Skeletal muscle cell (primary cell): ENCODE measurements at places on chromosomes 5 and 9.

DNA sequence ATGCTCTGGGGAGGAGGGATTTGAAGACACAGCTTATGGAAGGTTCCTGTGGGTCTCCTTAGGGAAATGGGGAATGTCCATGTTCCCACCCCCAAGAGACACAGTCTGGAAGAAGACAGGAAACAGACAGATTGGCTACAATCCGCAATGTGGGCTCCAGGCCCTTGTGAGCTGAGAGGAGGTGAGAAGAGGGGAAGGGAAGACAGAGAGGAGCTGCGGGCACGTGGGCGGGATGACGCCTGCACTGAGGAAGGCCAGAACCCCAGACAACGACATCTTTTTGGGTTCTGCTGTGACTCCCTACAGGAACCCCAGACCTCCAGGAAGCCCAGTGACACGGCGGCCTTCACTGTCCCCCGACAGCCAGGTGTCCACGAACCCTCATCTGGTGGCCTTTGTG, 29.9 kb upstream of the NKD2 start:
- no peak for DNase-seq

GRCh38 chr5:108925073-108925472, 177.4 kb downstream of the FER start:
- no peak for DNase-seq

- DNase-seq, result no peak
These were observed 77.5 kb upstream of the IFNE start for GRCh38 chr9:21559402-21560280.

DNA sequence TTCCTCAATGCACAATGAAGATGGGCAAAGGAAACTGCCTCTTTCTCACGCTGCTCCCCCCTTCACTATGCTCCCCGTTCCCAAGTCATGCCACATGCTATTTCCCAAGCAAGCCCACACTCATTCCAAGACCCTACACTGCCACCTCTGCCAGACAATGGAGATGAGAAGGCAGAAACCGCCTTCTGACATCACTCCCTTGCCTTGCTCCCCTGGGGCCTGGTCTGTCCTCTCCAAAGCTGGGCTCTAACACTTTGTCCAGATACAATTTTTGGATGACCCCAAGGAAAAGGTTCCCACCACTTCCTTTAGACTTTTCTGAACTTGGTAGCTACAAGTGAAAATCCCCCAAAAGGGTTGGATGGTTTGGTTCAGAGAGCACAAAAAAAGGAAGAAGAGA, 7.2 kb upstream of the ADRA1B start:
- no peak for DNase-seq

DNA sequence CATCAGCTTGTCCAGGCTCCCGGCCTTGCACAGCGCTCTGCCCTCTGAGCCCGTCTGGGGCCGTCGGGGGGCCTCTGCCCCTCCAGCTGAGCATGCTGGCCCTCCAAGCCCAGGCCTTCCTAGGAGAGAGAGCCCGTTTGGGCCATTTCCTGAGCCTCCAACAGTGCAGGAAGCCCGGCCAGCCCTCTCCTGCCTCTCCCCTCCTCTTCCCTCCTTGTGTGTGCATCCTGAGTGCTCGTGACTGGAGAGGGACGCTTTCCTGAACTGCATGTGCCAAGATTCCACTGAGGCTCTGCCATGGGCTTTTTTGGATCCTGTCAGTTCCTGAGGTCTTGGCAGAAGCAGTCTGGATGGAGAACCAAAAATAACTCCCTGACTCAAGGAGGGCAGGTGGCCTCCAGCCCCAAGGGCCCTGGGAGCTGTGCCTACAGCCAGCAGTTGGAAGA, 15.6 kb downstream of the OLFM1 start:
- no peak for DNase-seq

DNA sequence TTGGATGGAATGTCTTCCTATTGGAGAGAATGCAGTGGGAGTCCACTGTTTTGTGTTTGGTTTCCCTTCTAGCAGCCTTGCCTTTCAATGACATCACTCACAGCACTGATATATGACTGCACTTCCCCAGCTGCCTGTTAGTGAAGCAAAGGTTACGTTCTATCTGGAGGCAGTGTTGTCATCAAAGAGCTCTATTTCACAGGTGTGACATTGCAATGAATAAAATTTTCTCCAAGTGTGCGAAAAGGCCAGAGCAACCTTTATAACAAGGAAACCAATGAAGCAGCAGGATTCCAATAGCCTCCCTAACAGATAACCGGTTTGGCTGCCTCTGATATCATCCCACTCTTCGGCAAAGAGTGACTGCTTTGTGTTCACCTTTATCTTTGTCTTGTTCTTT, 523.5 kb upstream of the ZNF608 start:
- no peak for DNase-seq

GRCh38 chr5:155850370-155850769, 476.6 kb upstream of the SGCD start:
- no peak for DNase-seq

GRCh38 chr9:134204991-134205578, 40.7 kb upstream of the RNU6ATAC start:
- DNase-seq, result peak; percentile 8

- DNase-seq, result no peak
These were observed 142.3 kb upstream of the TLX3 start for GRCh38 chr5:171166766-171167165.

- DNase-seq, result no peak
These were observed 8.2 kb upstream of the FABP6 start for GRCh38 chr5:160221082-160221481.

DNA sequence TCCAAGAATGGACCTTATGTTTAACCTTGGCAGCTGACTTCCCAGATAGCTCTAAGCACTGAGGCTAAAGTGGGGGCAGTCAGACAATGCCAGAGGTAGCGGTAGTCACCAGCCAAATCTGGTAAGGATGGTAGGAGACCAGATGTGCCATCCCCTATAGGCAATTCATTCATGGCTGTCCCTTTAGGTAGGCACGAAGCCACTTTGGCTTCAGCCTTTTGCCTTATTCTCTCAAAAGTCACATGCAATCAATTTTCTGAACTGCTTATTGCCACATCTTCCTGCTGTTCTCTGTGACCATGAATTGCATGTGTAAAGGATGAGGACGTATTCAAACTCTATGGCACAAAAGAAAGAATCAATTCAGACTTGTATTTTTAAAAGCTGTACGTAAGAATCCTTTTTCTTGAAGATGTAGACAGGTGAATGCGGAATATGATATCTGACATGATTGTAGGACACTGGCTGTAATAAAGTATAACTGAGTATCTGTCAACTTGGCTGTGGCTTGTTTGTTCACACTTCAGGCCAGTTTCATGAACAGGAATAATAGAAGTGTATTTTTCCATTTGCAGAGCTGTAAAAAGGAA, 611.7 kb downstream of the NR2F1-AS1 start:
- no peak for DNase-seq

DNA sequence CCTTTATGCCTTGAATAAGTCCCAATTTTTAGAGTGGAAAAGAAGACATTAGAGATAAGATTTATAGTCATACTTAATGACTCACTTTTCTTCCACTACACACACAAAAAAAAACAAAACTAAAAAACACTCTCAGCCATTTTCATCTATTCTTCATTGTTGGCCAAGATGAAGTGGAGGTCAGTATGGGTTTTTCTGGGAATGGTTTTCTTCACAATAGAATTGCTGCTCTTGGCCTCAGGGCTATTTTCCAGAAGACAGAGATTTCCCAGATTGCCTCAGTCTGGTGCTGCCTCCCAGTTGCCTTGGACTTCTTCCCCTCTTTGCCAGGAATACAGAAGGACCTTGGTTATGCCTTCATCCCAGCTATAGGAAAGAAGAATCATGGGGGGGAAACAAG, 463.7 kb downstream of the TMEM232 start:
- no peak for DNase-seq

DNA sequence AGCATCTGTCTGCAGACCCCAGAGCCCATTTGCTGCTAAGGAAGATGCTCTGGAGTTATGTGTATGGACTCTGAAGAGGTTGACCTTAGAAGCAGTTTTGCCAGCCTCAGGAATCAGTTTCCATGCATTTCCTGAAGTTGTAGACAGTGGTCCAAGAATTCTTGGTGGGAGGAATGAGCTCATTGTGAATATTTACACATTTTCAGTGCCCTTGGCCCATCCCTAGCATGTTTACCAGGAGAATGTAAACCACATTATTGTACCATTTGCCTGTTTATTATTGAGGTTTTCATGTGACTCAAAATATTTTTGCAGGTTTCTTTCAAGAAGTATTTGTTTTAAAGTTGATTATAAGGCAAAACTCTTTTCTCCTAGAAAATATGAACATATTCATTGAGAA, 93.8 kb downstream of the NXNL2 start:
- no peak for DNase-seq

DNA sequence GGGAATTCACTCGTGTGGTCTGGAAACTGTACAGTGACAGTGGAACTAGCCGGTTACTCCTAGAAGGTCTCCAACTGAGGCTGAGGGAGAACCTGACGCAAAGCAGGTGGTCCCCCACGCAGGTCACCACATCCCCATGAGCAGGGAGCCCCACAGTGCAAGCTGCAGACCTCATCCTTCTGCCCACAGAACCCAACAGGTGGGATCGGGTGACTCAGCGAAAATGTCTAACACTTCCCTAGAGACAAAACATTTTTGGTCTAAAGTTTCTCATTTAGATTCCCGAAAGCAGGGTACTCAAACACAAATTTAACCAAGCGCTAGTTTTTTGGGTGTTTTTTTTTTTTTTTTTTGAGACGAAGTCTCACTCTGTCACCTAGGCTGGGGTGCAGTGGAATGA, 62.4 kb upstream of the RETREG1 start:
- no peak for DNase-seq

GRCh38 chr5:82720213-82721086, 356.7 kb downstream of the TMEM167A start:
- no peak for DNase-seq

- DNase-seq, result no peak
These were observed 118.6 kb downstream of the RGS3 start for GRCh38 chr9:113581865-113582697.

DNA sequence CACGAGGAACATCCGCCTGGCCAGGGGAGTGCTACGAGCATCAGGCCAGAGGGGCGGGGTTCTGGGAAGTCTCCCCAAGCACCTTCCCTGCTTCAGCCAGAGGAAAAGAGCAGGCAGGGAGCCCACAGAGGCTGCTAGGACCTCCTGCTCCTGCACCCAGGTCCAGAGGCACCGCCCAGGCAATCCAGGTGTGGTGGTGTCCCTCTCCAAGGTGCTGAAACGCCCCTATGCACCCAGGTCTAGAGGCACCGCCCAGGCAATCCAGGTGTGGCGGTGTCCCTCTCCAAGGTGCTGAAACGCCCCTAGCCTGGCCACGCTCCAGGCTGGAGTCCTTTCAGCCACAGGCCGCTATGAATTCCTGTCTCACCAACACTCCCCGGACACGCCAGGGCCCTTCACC, 10.7 kb upstream of the UBAC1 start:
- DNase-seq, result no peak

DNA sequence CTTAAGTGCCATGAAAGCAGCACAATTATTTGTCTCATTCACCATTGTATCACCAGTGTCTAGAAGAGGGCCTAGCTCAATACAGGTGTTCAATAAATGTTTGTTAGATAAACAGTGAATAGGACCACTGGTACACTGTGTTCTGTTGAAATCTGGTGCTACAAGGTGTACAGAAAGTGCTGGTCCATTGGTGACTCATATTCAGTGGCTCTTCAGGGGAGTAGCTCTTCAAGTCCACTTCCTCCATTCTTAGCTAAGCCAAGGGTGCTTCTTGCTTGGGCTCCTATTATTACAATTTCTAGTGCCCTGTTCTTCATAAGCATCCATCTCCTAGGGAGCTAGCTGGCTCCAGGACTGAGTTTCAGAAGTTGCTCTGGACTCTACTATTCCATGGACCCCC, 6.4 kb upstream of the FCHO2 start:
- no peak for DNase-seq

DNA sequence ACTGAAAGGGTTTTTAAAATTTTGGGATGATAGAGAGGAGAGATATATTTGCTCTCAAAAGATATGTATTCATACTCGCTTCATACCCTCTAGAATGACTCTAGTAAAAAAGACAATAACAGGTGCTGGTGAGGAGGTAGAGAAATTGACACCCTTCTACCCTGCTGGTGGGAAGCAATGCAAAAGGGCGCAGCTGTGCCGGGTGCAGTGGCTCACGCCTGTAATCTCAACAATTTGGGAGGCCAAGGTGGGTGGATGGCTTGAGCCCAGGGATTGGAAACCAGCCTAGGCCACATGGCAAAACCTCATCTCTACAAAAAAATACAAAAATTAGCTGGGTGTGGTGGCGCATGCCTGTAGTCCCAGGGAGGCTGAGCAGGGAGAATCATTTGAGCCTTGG, 33.9 kb upstream of the NXNL2 start:
- no peak for DNase-seq

DNA sequence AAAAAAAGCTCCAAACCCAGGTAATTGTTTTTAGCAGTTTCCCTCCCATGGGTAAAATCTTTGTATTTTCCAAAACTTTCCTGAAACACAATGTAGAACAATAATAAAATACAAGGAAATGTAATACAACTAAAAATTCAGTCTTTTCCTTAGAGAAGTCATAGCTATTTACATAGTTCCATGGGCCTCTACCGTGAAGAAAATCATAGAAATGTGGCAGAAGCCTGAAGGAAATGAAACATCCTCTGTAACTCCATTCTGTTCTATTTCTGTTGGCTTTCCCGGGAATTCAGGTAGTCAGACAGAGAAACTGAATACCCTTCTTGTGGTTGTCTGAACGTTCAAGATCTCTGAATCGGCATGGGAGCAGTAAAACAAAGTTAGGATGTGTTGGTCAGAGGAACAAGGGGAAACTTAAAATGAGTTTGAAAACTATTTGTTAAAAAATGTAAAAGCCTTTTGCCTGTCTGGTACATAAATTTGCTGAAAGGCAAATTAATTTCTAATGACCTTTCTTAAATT, 202.4 kb upstream of the ZNF608 start:
- DNase-seq, result no peak

GRCh38 chr9:33852216-33852826, 35.4 kb downstream of the UBE2R2 start:
- no peak for DNase-seq

DNA sequence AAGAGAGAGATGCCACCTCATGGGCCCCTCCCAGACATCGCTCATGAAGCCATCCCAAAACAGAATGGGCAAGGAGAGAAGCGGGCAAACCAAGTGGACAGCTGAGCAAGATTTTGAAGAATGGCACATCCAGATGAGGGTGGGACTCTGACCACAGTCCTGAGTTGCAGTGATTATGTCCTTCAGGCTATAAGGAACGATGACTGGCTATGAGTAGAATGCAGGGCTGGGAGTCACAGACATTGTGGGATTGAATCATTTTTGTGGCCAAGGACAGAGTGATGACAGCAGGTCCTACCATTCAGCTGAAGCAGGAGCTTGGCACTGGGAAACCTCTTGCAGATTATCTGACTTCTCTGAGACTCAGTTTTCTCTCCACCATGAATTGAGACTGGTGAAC, 245.7 kb upstream of the SLC30A5 start:
- no peak for DNase-seq

DNA sequence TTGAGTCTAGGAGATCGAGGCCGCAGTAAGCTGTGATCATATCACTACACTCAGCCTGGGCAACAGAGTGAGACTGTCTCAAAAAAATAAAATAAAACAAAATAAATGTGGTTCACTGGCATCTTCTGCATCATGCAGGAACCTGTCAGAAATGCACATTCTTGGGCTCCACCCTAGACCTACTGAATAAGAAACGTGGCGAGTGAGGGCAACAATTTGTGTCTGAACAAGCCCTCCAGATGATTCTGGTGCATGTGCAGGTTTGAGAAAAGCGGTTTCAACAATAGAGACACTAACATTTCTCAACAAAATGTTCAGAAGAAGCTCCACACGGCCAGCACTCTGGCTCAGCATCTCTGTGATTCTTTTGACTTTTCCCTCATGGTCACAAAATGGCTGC, 42.8 kb upstream of the CPEB4 start:
- no peak for DNase-seq
